Stimulated activated CD4-positive, alpha-beta T cell treated with anti-CD3 and anti-CD28 coated beads, Interleukin-1b, Interleukin-23, amount 100 ng/mL, for 4 hours (primary cell): ENCODE measurements at places on chromosomes 3 and 15.

GRCh38 chr15:70202756-70203155 is 105.0 kb upstream of the TLE3 start:
- no peak for DNase-seq

GRCh38 chr3:53675022-53675697 is 171.1 kb downstream of the CHDH start:
- no peak for DNase-seq

DNA sequence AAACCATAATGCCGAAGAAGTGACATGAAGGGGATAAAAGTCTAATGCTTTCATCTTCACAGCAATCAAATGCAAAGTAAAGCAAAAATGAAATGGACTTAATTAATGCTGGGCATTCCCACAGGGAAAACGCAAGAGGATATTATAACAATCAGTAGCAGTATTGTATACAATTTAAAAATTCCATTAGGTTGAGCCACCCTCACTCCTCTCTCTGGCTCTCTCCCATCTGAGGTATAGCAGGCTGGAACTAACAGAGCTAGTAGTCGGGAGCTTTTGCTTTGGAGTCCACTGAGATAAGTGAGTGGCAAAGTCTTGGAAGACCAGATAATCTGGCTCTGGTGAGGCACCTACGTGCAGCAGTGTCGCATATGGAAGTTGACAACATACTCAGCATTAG is 33.9 kb downstream of the DET1 start:
- no peak for DNase-seq

GRCh38 chr15:100614336-100614735 is 11.9 kb downstream of the ASB7 start:
- DNase-seq, result no peak
